CD4-positive, alpha-beta T cell treated with Interleukin-1 beta for 1 hour (primary cell): ENCODE measurements at places on chromosomes 13 and 19.

- peak; percentile 73 for DNase-seq
Observed at GRCh38 chr19:2097203-2097885, 629 bp downstream of the IZUMO4 start.

DNA sequence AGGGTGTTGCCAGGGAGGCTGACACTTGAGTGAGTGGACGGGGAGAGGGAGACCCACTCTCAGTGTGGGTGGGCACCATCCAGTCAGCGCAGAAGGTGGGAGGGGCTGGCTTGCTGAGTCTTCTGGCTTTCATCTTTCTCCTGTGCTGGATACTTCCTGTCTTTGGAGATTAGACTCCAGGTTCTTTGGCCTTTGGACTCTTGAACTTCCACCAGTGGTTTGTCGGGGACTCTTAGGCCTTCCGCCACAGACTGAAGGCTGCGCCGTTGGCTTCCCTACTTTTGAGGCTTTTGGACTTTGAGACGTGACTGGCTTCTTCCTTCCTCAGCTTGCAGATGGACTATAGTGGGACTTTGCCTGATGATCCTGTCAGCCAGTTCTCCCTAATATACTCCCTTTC lies 4.3 kb upstream of the LENG8 start:
- no peak for DNase-seq

- no peak for DNase-seq
Observed at GRCh38 chr19:37790244-37790925, 11.0 kb upstream of the ZNF573 start.

GRCh38 chr13:33931397-33932311 lies 113.7 kb downstream of the RFC3 start:
- no peak for DNase-seq

DNA sequence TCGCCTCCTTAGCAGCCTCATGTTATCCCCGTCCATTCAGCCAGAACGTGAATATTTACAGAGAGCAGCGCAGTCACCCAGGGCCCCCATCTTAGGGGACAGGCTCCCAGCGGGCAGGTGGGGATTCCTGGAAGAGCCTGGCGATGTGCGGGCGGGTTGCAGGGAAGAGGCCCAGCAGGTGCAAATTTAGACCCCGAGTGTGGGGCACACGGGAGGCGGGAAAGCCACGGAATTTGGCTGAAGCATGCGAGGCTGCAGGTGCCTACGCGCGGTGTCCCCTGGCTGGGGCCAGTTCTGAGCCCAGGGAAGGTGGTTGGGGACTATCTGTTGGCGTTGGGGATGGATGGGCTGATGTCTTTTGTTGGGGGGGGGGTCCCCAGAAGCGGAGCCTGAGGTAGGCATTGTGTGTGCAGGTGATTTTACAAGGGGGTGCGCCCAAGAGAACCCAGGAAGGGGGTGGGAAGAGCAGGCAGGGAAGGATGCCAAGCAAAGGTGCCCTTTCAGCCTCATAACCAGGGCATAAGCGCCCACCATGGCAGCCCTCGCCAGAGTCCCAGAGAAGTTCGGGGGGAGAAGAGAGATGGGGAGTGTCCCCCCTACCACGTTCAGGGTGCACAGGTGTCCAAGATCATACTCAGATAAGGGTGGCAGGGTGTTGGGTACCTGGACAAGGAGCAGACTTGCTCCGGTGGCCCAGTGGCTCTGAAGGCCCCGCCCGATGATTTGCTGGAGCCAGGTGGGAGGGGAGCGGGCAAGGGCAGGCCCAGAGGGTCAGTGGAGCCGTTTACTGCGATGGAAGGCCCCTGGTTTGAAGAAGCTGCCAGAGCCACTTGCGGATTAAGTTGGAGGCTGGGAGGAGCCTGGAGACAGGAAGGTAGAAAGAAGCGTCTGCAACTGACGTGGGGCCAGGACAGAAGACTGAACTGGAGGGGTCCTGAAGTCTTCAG lies 1.2 kb downstream of the TPGS1 start:
- DNase-seq, result no peak

GRCh38 chr19:11586331-11586730 lies 8.9 kb upstream of the ACP5 start:
- DNase-seq, result no peak

- peak; percentile 84 for DNase-seq
Observed at GRCh38 chr19:1069009-1069779, 2.2 kb downstream of the ARHGAP45 start.

GRCh38 chr19:6087074-6087571 lies 23.2 kb downstream of the RFX2 start:
- DNase-seq, result peak; percentile 35

DNA sequence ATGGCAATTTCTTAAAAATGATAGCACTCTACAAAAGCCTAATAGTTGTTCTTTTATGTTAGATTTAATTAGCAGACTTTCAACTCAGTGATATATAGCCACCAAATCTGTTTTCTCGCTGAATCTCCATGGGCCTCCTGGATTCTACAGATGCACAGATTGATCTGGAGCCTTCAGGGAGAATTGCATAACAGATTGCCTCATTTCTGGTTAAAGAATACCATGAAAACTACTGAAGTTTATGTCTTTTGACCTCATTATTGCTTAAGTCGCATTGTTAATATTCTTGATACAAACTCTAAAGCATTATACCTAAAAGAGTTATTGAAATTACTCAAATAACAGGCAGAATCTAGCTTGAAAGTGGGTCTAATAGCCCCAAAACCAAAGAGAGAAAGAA lies 53.7 kb upstream of the PRR20A start:
- no peak for DNase-seq

- DNase-seq, result no peak
Observed at GRCh38 chr13:107124730-107125129, 556.8 kb upstream of the ARGLU1 start.

DNA sequence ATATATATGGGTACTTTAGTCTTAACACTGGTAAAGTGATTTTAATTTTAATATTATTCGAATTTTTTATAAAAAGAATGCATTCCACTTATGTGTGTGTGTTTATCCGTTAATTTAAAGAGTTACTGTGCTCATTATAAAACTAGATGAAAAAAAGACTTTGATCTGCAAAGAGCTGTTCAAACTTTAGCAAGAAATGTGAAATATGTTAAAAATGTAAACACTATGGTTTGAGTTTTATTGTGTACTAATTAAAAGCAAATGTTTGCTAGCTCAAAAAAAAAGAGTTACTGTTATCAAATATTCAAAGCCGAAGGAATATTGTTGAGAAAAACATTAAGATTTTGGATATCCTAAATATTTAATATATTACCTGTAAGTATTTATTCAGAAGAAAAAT lies 34.5 kb downstream of the UFM1 start:
- DNase-seq, result no peak

- DNase-seq, result no peak
Observed at GRCh38 chr13:49021953-49022352, 46.2 kb downstream of the FNDC3A start.

GRCh38 chr19:58569191-58569942 lies 3.8 kb downstream of the MZF1 start:
- DNase-seq, result no peak

GRCh38 chr19:29622166-29623070 lies 16.3 kb downstream of the POP4 start:
- peak; percentile 38 for DNase-seq

- no peak for DNase-seq
Observed at GRCh38 chr13:28495538-28496187, 735 bp upstream of the FLT1 start.

GRCh38 chr13:51772781-51773180 lies 31.2 kb downstream of the DHRS12 start:
- no peak for DNase-seq

- no peak for DNase-seq
Observed at GRCh38 chr13:39417131-39417530, 185.9 kb downstream of the LHFPL6 start.
